H4 (cell line): ENCODE measurements at places on chromosomes 12 and 14.

DNA sequence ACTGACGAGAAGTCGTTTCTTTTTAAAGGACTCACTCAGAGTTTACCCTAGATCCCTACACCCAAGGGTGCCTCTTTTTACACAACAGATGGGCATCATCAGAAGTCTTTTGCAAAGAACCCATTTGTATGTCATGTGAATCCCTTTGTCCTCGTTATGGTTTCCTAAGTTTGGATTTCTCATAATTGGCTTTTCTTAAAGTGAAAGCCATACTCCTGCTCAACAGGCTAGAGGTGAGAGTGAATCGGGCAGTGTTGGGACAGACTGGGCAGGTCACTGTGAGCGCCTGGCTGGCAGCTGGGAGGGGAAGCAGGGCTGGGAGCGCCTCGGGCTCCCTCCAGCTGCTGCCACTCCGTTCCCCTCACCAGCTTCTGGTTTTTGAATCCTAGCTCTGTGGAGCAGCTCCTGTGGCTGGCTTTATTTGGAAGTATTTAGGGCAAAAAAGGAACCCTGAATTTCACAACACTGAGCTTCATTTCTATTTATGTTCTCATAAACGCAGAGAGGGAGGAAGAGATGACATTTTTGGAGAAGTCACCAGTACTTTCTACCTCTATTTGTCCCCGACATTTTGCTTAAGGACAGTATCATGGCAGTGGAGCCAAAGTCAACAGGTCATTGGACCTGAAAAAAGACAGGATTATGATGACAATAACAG, 63.8 kb upstream of the ACTN1 start:
- no peak for DNase-seq

GRCh38 chr12:92261692-92262091, 116.0 kb upstream of the BTG1 start:
- no peak for DNase-seq

- peak; percentile 60 for DNase-seq
Measured at GRCh38 chr14:87133073-87133801, 859.7 kb downstream of the GALC start.

GRCh38 chr14:47270715-47271114, 404.7 kb downstream of the MDGA2 start:
- DNase-seq: no peak

DNA sequence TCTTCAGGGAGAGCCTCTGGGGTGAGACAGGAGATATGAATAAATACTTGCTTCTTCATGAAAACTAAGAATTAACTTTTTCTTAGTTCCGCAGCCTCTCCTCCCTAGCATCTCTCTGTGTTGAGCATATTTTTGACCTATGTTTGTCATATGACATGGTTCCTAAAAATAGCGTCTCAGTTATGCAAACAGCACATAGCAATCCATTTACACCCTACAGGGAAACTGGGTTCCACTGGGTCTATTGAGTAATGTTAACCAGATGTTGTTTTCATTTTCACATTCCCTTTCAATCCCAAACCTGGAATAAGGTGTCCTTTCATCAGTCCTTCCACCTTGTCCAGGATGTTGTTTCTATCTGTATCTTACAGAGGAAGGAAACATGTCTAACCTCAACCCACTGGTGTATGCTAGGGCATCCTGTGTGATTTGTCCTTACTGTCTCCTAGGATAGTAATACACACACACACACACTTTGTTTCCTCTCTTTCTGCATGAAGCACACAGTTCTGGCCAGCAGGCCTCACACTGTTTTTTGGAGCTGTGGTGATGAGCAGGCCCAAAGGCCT, 1543.5 kb downstream of the AACS start:
- DNase-seq: no peak

DNA sequence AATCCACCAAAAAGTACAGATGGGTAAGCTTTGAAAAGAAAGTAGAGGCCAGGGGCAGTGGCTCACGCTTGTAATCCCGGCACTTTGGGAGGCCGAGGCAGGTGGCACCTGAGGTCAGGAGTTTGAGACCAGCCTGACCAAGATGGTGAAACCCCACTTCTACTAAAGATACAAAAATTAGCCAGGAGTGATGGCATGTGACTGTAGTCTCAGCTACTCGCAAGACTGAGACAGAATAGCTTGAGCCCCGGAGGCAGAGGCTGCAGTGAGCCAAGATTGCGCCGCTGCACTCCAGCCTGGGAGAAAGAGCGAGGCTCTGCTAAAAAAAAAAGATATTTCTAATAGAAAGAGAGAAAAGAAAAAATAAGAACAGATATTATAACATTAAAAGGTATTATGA, 134.2 kb upstream of the SLCO1C1 start:
- DNase-seq: no peak

DNA sequence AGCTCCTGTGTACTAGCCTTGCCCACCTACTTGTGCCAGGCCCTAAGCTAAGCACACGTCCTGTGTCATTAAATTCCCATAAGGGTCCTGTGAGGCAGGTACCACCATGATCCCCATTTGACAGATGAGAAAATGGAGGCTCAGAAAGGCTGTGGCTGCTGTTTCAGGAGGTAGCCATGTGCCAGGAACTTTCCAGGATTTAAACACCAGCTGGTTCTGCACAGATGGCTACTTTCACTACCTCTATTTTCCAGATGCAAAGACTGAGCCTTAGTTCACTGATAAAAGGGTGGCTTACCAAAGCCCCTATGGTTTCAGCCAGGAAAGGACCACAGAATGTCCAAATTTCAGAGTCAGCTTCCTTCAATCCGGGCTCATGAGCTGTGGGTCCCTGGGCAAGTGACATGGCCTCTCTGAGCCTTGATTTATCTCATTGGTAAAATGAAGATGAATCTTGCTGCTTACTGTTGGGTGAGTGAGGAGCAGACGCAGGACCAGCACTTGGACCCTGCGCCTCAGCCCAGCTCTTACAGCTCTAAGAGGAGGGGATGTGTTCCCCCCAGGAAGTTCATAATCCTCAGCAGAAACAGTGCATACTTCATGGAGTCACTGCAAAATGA, 23.5 kb downstream of the CMKLR1 start:
- DNase-seq: no peak
